ENCODE measurements at places on chromosomes 1 and 21.

DNA sequence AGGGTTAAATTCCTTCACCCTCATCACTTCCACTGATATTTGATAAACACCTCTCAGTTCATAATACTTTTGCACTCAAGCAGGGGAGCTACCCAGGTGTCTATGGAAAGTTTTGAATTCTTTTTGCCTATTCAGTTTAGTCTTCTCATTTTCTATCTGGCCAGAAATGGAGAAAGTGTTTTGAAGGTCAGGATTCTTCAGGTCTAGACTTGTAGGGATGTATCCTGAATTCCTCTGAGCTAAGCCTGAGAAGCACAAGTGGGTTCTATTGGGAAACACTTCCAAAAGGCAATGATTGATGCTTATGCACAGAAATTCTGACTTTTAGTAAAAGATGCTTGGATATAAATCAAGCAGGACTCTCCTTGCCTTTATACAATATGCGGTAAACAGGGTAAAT is 217.8 kb upstream of the HOOK1 start:
- DNase-seq, result no peak

DNA sequence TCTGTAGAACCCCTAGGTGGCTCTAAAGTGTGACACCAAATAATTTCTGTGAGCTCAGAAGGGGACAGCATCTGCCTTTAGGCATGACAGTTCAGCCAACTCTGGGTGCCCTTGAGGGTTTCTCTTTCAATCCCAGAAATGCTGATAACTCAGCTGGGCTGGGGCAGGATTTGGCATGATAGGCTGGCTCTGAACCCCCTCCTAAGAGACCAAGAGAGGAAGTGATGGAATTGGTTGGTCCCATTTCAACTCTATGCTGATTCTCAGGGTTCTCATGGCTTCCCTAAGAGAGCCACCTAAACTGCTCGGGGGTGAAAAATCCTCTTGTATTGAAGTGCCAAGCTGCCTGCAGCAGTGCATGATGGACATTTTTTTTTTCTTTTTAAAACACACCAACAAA is 28.5 kb upstream of the TMEM39B start:
- DNase-seq, result no peak

GRCh38 chr1:28835237-28835650 is 23.3 kb downstream of the OPRD1 start:
- DNase-seq, result no peak

DNA sequence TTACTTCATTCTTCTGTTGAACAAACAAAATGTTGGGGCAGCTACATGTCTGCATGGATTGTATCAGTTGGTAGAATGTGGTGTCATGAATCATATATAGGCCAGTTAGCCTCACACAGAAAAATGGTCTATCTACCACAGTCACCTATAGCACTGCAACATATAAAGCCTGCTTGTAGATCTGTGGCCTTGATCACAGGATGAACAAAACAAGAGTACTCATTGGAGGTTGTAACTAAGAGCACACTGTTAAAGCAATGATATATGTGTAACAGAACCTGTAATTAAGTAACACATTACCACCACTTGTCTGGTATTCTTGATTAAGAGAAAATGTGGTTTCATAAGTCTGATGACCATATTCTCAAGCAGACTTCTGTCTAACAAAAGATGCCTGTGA is 167.3 kb upstream of the SGIP1 start:
- DNase-seq, result no peak

GRCh38 chr21:35645991-35646390 is 414.3 kb downstream of the SETD4 start:
- no peak for DNase-seq

DNA sequence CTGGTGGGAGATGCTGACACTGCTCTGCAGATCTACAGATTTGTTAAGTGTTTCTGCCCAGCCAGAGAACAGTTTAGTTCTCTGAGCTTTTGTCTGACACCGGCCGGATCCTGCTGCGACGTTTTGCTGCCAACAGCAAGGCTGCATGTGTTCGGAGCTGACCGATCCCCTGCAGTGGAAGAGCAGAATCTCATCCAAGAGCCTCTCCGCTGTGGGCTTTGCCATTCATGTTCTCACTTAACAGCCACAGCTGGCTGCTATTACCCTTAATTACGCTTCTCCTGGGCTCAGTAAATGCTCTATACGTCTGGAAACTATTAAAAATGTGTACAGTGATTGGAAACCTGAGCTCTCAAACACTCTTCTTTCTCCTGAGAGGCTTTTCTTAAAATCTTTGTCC is 105.3 kb downstream of the BCAR3 start:
- no peak for DNase-seq

DNA sequence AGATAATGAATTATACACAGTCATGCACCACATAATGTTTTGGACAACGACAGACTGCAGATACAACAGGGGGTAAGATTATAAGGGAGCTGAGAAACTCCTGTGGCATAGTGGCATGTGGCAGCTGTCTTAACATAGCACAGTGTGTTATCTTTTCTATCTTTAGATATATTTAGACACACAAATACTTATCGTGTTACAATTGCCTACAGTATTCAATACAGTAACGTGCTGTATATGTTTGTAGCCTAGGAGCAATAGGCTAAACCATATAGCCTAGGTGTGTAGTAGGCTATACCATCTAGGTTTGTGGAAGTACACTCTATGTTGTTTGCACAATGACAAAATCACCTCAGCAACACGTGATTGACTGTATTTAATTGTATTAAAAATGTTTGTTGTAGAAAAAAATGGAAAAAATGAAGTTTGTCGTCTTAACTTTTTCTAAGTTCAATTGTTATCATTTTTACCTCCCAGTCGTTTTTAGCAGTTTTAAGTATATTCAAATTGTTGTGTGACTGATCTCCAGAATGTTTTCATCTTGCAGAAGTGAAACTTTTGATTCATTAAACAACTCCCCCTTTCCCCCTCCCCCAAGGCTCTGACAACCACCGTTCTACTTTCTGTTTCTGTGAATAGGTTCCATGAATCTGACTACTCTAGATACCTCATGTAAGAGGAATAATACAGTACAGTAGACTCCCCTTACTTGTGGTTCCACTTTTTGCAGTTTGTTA is 351.0 kb upstream of the B3GALT2 start:
- no peak for DNase-seq

DNA sequence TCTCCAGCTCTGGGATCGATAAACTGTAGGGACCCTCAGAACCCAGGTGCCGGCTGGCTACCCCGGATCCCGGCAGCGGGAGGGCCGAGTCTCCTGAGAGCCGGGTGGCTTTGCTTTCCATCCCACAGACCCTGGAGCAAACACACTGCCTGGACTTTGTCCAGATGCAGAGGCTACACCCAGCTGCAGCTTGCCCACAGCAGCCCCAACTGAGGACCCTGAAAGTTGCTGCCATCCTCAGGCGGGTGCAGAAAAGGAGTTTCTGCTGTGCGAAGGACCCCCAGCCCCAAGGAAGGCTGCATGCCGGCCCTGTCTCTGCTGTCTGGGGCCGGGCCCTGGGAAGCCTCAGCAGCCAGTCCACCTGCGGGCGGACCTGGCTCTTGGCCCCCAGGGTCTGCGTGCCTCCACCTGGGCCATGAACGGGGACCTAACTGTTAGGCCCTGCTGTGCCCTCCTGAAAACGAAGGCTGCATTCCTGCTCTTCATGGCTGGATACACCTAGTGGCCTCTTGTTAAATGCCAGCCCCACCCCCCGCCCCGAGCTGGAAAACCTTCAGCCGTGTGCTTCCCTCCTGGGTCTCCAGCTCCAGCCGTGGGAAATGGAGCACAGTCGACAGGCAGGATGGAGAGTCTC is 97.5 kb upstream of the ARHGEF16 start:
- DNase-seq, result no peak

- DNase-seq, result no peak
Measured at GRCh38 chr1:88742531-88742930, 58.5 kb downstream of the PKN2 start.

DNA sequence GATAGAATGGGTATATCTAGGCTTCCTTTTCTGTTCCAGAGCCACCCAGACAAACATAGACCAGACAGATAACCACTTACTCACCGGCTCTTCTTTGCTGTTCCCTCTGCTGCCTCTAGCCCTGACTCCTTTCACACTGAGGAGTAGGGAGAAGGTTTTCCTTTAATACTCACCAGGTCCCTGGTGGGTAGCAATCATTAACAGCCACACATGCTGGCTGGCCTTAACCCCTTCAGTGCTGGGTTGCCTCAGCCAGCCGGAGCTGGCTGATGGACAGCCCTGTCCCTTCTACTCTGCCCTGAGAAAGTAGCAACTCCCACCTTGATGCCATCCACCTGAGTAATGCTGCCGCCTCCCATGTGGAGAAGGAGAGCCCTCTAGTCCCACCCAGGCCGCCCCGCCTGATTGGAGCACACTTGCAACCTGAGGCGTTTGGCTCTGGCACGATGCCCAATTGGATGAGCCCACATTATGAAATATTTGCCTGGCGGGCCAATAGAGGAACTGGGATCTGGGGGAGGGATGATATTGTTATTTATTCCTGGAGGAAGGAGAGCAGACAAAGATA is 71.6 kb downstream of the PLEKHA6 start:
- DNase-seq, result no peak

DNA sequence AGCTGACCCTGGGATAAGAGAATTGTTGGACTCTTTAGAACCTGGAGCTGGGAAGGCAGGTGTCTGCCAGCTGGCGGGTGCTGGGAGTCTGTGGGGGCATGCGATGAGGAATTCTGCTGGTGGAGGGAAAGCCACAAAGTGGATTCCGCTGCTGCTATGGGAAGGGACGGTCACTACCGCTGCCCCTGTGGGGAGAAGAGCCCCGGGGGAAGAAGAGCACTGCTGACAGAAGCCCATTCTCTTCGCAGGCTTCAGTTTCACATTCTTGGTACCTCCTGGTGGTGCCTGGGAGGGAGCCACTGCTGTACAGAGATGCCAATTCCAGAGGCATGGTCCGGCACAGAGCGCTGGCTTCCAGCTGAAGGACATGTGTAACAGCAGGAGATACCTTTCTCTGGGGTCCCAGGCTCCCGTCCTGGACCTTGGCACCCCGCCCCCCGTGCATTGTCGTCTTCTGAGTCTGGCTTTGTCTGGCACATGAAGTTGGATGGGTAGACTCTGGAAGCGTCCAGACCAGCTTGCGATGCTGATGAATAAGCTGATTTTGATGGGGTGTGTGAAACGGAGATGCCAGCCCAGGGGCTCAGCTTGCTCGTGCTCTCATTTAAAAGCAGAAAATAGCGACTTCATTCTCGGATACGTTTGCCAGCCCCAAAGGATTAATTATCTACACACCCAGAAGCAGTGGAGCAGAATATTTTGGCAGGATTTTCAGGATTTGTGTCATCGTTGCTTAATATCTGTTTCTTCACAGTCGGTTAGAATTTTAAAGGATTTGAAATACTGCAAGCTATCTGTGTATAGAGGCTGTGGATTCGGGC is 13.2 kb downstream of the PDXK start:
- no peak for DNase-seq

DNA sequence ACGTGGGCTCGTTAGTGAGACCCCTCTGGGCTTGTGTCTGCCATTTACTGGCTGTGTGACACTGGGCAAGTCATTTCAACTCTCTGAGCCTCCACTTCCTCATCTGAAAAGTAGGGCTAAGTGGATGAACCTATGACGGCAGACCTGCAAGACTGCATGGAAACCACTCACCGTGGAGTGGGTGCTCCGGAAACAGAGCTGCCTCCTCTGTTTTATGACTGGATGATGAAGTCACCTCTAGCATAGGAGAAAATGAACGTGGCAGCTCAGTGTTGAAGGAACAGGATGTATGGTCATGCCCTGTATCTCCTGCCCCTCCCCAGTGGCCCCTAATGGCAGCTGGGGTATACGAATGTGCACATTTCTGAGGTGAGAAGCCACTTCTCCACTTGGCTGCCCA is 40.5 kb downstream of the STPG1 start:
- no peak for DNase-seq

- peak; percentile 34 for DNase-seq
Measured at GRCh38 chr1:1079408-1080121, 5.5 kb upstream of the RNF223 start.

- no peak for DNase-seq
Measured at GRCh38 chr1:57934745-57935144, 510.9 kb upstream of the DAB1 start.

DNA sequence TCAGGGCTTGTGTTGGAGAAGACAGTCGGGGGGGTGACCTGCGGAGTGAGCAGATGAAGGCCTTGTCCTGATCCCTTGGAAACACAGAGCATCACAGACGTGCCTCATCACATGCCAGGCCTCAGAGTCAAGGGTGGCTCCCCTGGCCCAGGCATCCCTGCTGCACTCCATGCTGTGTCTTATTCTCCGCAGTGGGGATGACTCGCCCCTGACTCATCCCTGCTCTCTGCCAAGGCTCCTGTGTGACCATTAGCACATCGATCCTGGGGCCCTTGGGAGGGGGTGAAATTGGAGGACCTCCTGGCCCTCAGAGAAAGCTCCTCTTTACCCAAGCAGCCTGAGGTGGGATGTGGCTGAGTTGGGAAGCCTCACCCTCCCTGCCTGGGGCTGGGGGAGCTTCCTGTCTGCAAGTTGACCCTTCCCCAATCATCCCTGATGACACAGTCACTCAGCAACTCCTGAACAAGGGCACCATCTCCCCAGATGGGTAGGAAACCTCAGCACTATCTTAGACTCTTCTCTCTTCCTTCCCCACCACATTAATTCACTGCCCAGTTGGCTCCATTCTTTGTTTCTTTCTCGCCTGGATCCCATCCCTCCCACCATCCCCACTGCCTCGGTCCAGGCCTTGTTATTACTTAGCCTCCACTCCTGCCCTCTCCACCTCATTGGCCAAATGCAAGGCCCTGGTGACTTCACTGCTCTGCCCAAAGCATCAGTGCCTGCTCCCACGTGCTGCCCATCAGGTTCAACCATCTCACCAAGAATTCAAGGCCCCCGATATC is 74.6 kb downstream of the CAMK2N1 start:
- DNase-seq, result no peak

- peak; percentile 52 for DNase-seq
Measured at GRCh38 chr1:109239409-109240068, 9.8 kb upstream of the CELSR2 start.

GRCh38 chr1:181011301-181012202 is 11.1 kb downstream of the STX6 start:
- DNase-seq, result no peak

DNA sequence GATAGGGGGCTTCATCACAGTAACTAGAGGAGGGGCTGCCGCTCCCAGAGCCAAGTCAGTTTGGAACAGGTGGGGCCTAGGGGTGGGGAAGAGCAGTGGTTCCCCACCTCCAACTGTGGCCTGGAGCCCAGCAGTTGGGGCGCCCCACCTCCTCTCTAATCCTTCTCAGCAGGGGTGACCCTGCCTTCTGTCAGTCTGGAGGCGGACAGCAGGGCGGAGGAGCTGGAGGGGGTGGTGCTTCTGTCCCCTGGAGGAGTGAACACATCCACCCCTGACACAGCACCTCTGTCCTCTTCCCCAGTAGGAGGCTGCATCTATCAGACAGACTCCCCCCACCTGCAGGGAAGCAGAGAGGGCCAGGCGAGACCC is 73.8 kb downstream of the MRPL37 start:
- DNase-seq, result no peak
